Kidney (tissue), 22 donors: ENCODE measurements at places on chromosomes 1 and 21. TPM values are rescaled to one million over a fixed set of nuclear protein-coding genes. Genes with fewer than 3 reads are reported as not detected.

The CHIA gene
- total RNA-seq = not detected

- no peak overlapping the region for H3K4me3 ChIP-seq
- H3K36me3 ChIP-seq = no peaks in the 10 kb centered on the region
- H3K27ac ChIP-seq = no peak overlapping the region
- no peak for DNase-seq
Measured at GRCh38 chr21:27448960-27449359, 482.1 kb upstream of the ADAMTS5 start.

GRCh38 chr1:41620365-41621169 is 136.1 kb upstream of the EDN2 start:
- H3K4me3 ChIP-seq = no peak overlapping the region
- H3K4me1 ChIP-seq = no peaks in the 10 kb centered on the region
- no peaks in the 10 kb centered on the region for H3K36me3 ChIP-seq
- no peak overlapping the region for H3K27ac ChIP-seq
- no peaks in the 10 kb centered on the region for H3K27me3 ChIP-seq

The RGS18 gene
- 6.2 TPM for total RNA-seq

- no peak overlapping the region for H3K4me3 ChIP-seq
- H3K27ac ChIP-seq = no peak overlapping the region
- no peaks in the 10 kb centered on the region for H3K4me1 ChIP-seq
- no peak for DNase-seq
- no peaks in the 10 kb centered on the region for H3K27me3 ChIP-seq
Measured at GRCh38 chr1:33743221-33743998, 120.5 kb upstream of the HMGB4 start.

- H3K36me3 ChIP-seq = no peaks in the 10 kb centered on the region
- H3K27ac ChIP-seq = no peak overlapping the region
- no peak overlapping the region for H3K4me3 ChIP-seq
Measured at GRCh38 chr1:152440635-152441471, 26.8 kb upstream of the CRNN start.

DNA sequence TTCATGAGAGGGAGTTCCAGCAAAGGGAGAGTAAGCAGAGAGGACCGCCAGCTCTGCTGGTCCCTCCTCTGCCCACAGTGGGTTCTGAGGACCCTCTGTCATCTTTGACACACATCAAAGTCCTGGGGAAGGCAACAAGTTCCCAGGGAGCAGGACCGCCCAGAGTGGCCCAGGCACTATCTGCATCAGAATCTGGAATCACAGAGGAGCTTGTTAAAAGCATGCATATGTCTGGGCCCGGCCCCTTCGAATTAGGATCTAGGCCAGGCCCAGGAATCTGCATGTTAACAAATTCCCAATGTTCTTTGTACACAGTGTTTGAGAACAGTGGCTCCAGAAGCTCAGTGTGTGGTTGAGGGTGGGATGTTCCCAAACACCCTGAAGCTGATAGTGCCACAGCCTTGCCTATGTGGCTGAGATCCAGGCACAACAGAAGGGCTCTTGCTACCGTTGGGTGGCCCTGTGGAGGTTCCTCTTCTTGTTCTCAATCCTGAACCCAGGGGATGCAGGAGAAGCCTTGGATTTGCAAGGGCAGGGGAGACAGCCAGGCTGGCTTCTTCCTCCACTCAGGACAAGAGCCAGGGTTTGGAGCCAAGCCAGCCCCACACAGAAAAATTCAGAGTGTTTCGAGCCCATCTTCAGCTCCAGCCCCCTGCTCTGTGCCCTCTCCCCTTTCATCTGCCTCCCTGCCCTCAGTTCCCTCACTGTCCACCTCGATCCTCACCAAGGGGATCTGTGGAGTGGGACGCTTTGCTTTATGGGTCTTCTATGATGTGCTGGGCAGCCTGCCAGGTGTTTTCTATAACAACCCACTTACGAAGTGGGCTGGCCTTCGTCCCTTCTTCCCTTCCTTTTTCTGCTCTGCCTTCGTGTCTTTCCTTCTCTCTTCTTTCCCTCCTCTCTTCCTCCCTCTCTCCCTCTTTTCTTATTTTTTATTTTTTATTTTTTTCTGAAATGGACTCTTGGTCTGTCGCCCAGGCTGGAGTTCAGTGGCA is 129.0 kb upstream of the TMPRSS2 start:
- H3K4me1 ChIP-seq = no peaks in the 10 kb centered on the region
- H3K36me3 ChIP-seq = no peaks in the 10 kb centered on the region
- no peak overlapping the region for H3K27ac ChIP-seq
- no peaks in the 10 kb centered on the region for H3K27me3 ChIP-seq

DNA sequence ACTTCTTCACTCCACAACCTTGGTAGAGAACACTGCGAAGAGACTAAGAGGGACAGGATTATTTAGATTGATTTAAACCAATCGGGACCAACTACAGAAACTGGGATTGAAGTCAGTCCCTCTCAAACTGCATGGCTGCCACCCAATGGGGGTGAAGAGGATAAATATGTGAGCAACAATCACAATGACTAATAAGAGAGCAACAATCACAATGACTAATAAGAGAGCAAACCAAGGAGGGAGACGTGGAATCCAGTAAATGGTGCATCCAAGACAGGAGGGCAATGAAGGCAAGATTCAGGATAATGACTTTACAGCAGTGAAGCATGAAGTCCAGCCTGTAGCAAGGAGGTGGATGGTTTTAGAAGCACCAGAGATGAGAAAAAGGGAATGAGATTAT is 322.8 kb downstream of the TTLL7 start:
- no peak overlapping the region for H3K27ac ChIP-seq
- no peak for DNase-seq

DNA sequence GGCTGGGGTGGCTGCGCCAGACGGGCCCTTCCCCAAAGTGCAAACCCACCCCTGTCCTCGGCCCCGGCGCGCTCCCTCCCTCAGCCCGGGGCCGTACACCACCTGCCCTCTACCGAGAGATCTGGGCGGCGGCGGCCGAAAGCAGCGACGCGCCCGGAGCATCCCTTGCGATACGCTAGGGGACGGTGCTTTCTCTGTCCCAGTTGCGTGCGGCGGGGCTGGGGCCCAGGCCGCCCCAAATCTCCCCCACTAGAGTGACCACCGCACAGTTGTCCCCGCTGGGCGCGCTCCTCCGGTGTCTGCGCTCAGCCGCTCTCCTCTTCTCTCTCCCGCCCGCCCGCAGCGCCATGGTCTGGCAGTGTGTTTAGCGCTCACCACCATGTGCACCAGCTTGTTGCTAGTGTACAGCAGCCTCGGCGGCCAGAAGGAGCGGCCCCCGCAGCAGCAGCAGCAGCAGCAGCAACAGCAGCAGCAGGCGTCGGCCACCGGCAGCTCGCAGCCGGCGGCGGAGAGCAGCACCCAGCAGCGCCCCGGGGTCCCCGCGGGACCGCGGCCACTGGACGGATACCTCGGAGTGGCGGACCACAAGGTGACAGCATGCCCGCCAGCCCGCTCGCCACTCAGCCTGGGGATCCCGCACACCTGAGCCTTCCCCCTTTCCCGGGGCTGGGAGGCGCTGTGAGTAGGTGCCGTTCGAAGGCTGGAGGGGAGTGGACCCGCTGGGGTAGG is 1.0 kb downstream of the ST6GALNAC5 start:
- no peak overlapping the region for H3K27ac ChIP-seq
- no peaks in the 10 kb centered on the region for H3K4me1 ChIP-seq
- no peaks in the 10 kb centered on the region for H3K27me3 ChIP-seq
- H3K36me3 ChIP-seq = no peaks in the 10 kb centered on the region
- H3K4me3 ChIP-seq = peak overlapping the region; percentile 47

The DHRS3 gene
- 44.8 TPM for total RNA-seq

The PDE4DIP gene
- total RNA-seq = 148 TPM

- no peaks in the 10 kb centered on the region for H3K27me3 ChIP-seq
- H3K4me3 ChIP-seq = no peak overlapping the region
- no peaks in the 10 kb centered on the region for H3K4me1 ChIP-seq
- no peak for DNase-seq
- no peak overlapping the region for H3K27ac ChIP-seq
Measured at GRCh38 chr1:30260318-30260717, 463.1 kb downstream of the MATN1 start.

DNA sequence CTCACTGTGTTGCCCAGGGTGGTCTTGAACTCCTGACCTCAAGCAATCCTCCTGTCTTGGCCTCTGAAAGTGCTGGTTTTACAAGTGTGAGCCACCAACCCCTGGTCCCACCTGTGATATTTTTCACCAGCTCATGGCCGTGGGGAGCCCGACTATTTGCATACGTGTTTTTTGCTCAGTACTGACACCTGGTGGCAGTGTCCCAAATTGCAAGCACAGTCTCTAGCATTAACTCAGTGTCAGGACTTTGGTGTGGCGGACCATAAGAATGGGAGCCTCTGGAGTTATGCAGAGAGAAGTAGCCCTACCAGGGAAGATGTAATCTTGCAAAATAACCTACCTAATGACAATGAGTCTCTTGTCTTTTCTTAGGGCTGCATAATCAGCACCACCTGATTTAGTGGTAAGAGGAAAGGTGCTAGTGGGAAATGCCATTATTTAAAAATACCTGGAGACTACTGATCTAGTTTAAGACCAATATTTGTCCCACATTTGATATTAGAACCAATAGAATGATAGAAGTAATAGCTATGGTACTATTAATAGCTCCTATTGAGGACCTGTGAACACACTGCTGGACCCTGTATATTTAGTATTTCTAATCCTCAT is 305.4 kb downstream of the DISC1 start:
- H3K27ac ChIP-seq = no peak overlapping the region
- H3K27me3 ChIP-seq = no peaks in the 10 kb centered on the region
- H3K36me3 ChIP-seq = no peaks in the 10 kb centered on the region
- H3K4me1 ChIP-seq = no peaks in the 10 kb centered on the region
- no peak for DNase-seq
- no peak overlapping the region for H3K4me3 ChIP-seq

The PALMD gene
- 25.2 TPM for total RNA-seq

DNA sequence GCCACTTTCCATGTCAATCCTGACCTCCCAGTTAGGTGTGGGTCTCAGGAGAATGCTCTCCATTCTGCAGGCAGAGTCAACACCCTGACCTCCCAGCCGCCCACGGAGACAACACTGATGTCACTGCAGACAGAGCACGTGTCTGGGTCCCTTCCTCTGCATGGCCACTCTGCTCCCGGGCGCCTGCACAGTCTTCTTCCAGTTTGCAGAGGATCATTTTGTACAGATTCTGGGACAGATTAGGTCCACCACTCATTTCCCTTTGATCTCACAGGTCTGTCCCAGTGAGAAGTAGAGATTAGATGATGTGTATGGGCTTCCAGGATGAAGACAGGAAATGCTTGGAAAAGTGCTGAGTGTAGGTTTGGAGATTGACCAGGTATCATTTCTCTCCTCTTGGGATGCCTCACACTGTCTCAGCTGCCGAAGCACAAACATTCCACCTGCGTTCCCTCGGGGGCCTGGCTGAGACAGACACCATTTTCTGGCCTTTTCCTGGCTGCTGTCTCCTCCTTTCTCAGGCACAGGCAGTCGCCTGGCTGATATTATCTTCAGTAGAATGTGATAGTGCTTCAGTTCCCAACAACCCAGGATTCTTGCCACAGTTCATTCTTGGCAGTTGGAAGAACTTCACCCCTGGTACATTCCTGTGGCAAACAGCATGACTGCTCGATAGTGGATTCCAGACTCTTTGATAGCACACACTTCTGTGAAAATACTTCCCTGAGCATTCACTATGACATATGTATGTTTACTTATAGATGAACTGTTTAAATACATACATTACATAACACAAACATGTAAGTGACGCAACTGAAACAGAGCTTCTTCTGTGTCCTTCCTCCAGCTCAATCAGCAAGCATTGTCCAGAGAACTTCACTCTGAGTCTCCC is 7.9 kb downstream of the MYBPHL start:
- no peak for DNase-seq
- no peaks in the 10 kb centered on the region for H3K27me3 ChIP-seq
- H3K4me3 ChIP-seq = no peak overlapping the region
